Fibroblast of the conjunctiva (primary cell): ENCODE measurements at places on chromosomes 5 and 9.

DNA sequence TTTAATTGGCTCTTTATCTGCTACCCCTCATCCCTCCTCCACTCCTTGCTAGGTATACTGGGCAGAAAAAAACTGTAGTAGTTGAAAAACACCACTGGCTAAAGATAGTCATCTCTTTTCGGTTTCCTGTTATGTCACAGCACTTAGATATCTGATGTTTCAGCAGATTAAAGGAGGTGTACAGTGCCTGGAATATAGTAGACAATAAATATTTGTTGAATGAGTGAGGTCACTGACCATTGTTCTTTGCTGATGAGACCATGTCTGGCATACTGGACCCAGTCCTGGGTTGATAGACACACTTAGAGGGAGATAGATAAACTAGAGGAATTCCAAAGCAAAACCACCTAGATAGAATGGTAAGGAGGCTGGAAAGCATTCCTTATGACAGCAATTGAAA, 3.2 kb downstream of the GRPEL2 start:
- no peak for DNase-seq

DNA sequence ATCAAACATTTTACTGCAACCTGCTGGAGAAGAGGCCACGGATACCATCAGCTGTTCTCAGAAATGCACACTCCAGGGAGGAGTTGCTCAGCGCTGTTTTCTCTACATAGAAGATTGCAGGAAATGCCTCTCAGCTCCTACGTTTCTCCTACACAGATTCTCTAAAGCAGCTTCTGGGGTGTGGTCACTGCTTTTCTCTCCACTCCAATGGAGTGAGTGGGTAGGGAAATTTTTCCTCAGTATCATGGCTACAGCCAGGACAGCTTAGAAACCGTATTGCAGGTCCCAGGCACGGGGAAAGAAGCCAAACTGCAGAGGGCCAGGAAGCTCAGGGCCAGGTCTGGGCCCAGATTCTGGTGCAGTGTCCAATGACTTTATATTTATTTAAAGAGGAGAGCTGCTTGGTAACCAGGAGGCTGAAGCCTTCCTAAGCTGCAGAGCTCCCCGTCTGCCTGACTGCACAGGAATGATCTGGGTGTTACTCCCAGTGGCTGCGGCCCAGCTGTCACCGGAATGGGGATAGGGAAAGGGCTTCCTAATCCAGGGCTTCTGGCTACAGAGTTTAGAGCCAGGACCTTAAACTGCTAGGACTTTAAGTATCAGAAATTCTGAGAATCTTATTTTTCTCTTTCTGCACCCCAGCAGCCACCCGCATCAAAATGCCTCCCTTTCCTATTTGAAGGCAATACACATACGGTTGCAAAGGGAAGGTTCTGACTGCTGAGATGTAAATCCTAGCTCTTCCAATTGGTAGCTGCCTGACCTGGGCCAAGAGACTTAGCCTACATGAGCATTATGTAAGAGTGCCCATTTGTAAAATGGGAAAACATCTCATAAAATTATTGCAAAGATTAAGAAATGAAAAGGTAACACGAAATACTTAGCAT, 1.4 kb upstream of the SPTAN1 start:
- no peak for DNase-seq

DNA sequence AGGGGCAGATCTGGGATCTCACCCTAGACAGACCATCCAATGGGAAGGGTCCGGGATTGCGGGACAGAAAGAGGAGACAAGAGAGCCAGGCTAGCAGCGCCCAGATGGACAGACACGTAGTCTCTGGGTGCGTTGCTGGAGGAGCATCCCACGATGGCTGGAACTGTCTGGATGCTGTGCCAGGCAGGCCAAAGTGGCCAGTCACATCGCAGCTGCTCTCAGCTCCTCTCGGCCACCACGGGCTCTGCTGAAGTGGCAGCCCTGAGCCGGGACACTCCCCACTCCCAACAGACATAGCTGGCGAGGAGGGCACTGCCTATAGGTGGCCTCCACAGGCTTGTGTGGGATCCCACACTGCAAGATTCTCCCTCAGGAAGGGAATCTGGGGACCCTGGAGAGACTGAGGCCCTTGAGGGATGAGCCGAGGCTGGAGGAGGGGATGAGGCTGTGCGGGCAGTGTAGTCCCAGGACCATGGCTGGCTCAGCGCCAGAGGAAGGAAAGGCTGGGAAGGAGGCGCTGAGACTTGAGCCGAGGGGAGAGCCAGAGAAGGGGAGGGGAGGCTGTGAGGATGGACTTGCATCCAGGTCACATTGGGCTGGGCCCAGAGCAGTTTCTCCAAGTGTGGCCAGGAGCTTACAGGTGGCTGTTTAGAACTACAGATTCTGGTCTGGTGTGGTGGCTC, 10.3 kb upstream of the WDR5 start:
- DNase-seq = no peak

- no peak for DNase-seq
Measured at GRCh38 chr9:15300218-15300617, 6.8 kb downstream of the TTC39B start.

DNA sequence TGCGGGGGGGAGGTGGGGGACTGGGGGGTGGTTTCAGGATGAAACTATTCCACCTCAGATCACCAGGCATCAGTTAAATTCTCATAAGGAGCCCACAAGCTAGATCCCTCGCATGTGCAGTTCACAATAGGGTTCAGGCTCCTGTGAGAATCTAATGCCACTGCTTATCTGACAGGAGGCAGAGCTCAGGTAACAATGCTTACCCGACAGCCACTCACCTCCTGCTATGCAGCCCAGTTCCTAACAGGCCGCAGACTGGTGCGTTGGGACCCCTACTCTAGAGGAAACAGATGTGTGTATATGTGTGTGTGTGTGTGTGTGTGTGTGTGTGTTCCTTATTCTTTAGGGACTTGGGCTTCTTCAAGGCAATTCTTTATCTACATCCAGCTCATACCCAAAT, 352.3 kb upstream of the CCNH start:
- no peak for DNase-seq

GRCh38 chr9:5688109-5688508, 59.2 kb downstream of the RIC1 start:
- peak; percentile 8 for DNase-seq
